ENCODE measurements at places on chromosomes 5 and 9.

GRCh38 chr5:57986761-57987341, 473.0 kb downstream of the PLK2 start:
- no peak for DNase-seq

DNA sequence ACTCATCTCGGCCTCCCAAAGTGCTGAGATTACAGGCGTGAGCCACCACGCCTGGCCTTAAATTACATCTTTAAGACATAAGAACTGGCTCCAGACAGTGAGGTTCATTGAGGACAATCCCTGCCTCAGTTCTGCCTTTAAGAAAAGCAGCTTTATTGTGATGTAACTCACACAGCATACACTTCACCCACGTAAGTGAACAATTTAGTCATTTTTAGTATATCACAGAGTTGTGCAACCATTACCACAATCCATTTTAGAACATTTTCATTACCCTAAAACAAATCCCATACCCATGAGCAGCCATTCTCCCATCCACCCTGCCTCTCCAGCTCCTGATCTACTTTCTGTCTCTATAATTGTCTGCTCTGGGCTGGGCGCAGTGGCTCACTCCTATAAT, 24.0 kb upstream of the LTC4S start:
- DNase-seq, result no peak

- DNase-seq, result no peak
These were observed 54.4 kb upstream of the TRAF1 start for GRCh38 chr9:120980951-120981350.

GRCh38 chr5:50794812-50795211, 128.4 kb downstream of the PARP8 start:
- DNase-seq, result no peak

DNA sequence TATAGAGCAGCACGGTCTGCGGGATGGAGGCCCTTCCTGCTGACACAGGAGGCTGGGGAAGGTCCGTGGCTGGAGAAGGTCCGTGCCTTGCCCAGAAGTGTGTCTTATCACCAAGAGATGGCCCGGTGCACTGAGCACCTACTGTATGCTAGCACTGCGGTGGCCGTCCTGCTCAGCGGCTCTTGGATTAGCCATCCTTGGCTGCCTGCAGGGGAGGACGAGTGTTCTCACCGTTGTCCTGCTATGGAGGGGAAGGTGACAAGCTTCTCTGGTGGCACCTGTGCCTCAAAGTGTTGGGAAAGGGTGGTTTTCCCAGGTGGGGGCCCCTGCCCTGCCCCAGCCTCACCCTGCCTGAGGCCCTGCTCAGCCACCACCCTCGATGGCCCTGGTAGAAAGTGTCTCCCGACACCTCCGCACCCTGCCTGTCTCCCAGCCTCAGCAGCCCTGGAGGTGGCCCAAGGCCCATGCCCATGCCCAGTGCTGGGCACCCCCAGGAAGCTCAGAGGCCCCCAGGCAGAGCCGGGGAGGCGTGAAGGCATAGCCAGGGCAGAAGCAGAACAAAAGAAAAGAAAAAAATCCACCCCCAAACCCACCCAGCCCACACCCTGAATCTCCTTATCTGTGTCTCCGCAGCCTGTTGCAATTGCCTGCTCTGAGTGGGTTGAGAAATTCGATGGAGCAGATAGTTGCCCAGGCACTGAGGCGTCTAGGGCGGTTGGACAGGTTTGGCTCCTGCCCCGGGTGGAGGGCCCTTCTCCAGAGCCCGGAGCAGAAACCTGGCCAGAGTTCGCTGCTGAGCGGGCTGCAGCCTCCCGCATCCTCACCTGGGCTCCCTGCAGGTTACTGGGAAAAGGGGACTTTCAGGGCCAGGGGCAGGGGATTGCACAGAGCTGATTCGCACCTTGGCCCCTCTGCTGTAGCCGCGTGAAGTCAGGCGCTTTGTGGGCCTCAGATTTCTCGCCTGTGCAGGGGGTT, 30.5 kb downstream of the RXRA start:
- no peak for DNase-seq

Data from right forelimb (tissue), 1 donor.